ENCODE measurements at places on chromosomes 4 and X.

GRCh38 chrX:154529206-154529612, 13.2 kb upstream of the FAM3A start:
- no peak for DNase-seq

- DNase-seq: no peak
These were observed 28.1 kb upstream of the HPSE start for GRCh38 chr4:83362492-83363329.

DNA sequence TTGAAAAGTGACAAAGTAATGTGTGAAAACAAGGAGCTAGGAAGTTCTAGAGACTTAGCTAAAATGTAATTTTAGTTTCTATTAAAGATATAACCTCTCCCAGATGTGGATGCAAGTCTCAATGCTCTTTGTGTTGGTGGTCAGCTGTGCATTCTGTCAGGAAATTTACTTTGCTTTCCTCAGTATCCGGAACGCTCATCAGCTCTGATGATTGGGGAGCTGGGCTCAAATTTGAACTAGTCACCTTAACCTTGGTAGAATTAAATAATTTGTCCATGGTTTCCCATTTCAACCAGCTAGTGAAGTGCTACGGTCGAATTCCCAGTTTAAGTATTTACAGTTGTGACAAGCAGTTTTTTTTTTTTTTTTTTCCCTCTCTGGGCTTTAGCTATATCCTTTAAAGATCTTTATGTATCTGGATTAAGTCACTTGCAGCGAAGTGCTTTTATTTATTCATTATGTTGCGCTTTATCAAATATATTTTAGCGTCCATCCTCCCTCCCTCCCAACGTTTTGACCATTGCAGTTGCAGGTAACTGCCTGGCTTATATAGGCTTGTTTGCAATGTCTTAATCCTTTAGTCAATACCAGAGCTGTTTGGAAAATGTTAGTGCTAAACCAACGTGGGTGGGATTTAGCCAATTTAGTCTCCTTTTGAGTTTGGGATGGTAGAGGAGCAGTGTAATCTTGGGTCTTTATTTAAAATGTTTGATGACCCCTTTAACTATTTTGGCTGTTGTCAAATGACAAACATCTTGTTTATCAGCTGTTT, 2.1 kb downstream of the OGT start:
- DNase-seq: no peak

GRCh38 chr4:75715105-75715799, 9.1 kb upstream of the USO1 start:
- no peak for DNase-seq

DNA sequence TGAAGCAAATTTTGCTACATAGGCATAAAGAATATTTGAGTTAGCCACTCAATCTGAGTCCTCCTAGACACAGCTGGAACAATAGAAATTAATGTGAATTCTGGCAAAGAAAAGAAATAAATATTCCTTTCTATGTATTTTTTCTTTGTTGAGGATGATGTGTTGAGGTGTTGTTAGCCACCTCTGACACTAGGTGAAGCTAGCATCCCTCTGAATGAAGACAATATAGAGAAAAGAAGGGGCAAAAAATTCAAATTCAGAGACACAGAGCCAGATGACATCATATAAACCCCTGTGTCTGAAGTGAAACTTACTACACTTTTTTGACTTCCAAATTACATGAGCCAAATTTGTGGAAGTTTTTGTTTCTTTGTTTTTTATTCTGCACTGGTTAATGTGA, 34.6 kb upstream of the TMPRSS11D start:
- DNase-seq: no peak

DNA sequence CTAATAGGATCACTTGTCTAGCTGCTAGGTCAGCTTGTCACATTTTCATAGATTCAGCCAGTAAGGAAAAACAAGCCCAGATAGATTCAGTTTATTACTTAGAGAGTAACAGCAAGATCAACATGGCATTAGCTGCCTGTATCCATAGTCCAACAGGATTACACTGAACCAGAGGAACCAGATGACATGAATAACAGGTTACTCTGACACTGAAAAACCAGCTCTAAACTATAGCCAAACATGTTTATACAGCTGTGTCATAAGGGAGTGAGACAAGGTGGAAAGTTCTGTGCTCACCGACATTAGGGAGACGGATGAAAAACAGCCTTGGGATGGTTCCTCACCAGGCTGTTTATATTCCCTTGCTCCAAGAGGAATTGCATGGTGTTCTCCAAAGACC, 102.9 kb upstream of the EOLA2 start:
- DNase-seq: no peak

DNA sequence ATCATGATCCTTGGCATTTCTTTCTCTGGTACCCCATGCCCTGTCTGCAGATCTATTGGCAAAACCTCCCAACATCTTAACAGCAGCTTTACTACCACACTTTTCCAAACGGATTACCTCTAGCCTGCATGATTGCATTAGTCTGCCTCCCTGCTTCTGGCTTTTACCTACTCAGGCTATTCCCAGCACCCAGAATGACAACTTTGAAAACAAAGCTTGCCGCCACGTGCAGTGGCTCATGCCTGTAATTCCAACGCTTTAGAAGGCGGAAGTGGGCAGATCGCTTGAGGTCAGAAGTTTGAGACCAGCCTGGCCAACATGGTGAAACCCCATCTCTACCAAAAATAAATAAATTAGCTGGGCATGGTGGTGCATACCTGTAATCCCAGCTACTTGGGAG, 60.2 kb downstream of the UBE2K start:
- no peak for DNase-seq

GRCh38 chr4:64130907-64131306, 278.3 kb downstream of the TECRL start:
- DNase-seq: no peak

GRCh38 chr4:138567696-138568095, 325.5 kb upstream of the SLC7A11 start:
- DNase-seq: no peak

- no peak for DNase-seq
These were observed 5.8 kb downstream of the TIFA start for GRCh38 chr4:112279882-112280315.

DNA sequence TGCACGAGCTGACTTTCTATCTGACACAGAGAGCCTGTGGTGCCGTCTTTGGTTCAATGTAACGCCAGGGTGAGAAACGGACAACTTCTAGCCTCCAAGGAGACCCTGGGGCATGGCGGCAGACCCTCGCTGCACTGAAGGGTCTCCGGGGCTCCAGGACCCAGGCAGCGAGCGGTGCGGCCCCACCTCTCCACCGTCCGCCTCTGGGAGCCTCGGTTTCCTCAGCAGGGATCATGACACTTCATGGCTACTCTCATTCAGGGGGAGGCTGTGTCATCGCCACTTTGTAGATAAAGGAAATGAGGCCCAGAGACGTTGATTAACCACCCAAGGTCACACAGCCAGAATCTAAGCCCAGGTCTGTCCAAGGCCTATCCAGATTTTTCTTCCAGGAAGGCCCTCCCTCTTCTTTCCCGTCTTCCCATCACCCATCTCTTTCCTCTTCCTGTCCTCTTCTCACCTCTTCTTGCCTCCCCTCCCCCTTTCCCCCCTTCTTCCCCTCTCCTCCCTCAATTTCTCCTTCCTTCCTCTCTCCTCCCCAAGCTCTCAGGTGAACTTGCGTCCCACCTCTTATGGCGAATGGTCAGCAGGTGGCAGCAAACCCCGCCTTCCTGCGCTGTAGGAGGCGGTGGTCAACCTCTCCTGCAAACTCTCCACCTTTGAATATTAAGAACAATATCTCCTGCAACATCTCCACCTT, 69.3 kb upstream of the HMX1 start:
- DNase-seq: no peak

- DNase-seq: no peak
These were observed 24.3 kb downstream of the TMEM255A start for GRCh38 chrX:120286733-120287512.

DNA sequence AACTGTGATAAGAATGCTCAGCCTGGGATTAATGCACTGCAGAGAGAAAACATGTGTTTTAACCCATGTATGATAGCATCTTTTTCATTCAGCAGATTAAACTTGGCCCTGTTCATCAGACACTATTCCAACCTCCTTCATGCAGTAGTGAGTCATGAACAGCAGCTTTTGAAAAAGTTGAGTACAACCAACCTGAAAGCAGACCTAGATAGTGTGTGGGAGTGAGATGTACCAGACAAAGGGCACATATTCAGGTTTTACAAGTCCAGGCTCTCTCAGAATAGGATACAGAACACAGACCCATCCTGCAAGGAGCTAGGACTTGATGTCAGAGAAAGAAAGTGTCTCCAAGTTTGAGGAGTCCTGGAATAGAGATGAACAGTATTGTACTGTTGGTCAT, 237.3 kb upstream of the STS start:
- no peak for DNase-seq

DNA sequence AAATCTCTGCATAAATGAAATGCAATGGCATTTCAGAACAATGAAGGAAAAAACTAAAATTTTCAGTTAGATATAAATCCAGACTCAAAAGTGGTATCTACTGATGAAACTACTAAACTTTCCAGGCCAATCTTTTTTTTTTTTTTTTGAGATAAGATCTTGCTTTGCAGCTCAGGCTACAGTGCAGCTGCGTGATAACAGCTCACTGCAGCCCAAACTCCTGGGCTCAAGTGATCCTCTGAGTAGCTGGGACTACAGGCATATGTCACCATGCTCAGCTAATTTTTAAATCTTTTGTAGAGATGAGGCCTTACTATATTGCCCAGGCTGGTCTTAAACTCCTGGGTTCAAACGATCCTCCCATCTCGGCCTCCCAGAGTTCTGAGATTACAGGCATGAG, 1228.2 kb upstream of the ADGRL3 start:
- DNase-seq: no peak

- no peak for DNase-seq
These were observed 300.9 kb upstream of the CPEB2 start for GRCh38 chr4:14701389-14701788.

DNA sequence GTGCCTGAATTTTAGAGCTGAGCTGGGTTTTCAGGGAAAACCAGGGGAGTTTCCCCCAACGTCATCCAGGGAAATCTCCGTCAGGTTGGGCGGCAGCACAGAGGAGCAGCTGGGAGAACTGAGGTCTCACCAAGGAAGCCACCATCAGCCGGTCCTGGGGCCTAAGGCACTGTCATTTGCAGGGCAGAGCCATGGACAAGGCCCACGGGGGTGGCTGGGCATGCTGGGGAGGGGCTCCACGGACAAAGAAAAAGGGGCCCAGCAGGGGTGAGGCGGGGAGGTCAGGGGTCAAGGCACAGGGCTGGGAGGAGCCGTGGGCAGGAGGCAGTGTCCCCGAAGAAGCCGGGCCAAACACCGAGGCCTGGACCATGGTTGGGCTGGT, 109.8 kb downstream of the HMX1 start:
- no peak for DNase-seq

DNA sequence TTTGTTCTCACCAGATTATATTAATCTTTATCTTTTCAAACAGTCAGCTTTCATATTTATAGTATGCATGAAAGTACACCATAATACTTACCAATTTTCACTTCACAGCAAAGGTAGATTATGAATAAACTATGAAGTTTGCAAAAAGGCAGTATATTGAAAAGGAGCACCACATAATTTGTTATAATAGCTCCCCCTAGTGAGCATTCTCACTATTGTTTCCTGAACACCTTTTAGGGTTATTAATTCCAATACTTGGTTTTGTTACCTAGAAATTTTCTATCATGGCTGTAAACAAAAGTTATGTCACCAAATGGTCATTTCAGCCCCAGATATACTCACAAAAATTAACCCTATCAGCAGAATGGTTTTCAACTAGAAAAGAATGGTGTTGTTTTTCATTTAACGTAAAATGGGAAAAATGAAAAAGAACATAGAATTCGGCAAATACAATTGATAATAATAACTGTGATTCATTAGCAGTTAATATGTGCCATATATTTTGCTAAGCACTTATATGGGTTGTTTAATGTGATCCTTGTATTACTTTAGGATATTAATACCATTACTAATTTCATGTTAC, 30.2 kb upstream of the NKX6-1 start:
- no peak for DNase-seq

- no peak for DNase-seq
These were observed 139.4 kb downstream of the EVC2 start for GRCh38 chr4:5568931-5569330.

GRCh38 chrX:119455264-119455663, 13.0 kb upstream of the SLC25A5 start:
- no peak for DNase-seq

DNA sequence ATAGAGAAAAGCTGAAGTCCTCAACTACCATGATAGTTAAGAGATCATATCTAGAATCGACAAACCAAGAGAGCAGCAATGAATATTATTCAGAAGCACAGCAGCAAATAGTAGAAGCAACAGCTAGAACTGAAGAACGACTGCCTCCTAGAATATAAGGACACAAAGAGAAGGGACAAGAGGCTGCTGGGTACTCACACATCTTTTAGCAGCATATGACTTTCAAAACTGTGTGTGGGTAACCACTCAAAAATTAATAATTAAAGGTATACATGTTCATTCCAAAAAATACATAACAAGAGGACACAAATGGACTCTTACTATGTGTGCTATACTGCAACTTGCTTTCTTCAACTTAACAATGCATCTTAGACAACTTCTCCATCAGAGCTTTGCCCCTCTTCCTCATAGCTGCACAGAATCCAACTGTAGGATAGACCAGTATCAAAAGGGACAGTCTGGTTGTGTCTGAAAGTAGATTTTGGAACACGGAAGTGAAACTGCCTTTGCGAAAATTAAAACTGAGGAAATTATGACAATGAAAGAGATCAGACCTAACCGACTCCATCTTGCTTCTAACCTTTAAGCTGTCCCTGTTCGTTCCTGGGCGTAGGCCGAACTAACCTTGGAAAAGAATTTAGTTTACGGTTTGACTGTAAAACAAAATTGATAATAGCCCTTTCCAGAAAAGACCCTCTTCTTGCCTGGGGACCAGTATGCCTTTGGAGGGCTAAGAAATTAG, 125.7 kb downstream of the SH3KBP1 start:
- DNase-seq: no peak

All from stimulated activated CD8-positive, alpha-beta memory T cell treated with anti-CD3 and anti-CD28 coated beads, Interleukin-4, amount 100 ng/mL, for 4 hours (primary cell).